Cardiac ventricle fibroblast (primary cell): ENCODE measurements at places on chromosomes 2 and 18. TPM values are rescaled to one million over a fixed set of nuclear protein-coding genes. Genes with fewer than 3 reads are reported as not detected.

Gene MYL1
- total RNA-seq: not detected in 2 replicates

Gene PLEK
- total RNA-seq: not detected in 2 replicates

Gene LTBP1
- 104 and 114 TPM in 2 replicates for total RNA-seq

Gene ADAM23
- 4.2 and 5.7 TPM in 2 replicates for total RNA-seq

Gene METAP1D
- 4.9 and 5.5 TPM in 2 replicates for total RNA-seq

Gene SLC9A4
- not detected in 2 replicates for total RNA-seq

Gene CRYGC
- not detected in 2 replicates for total RNA-seq

Gene STPG4
- 0.20 TPM in 1 of 2 replicates, not detected in the other for total RNA-seq

Gene CXCR2
- total RNA-seq: not detected in 2 replicates

Gene PLGLB1
- total RNA-seq: 0.25 and 2.0 TPM in 2 replicates

Gene PLB1
- total RNA-seq: 0.05 TPM in 1 of 2 replicates, not detected in the other

Gene GTF2A1L
- total RNA-seq: 0.24 and 1.7 TPM in 2 replicates
